ENCODE measurements at places on chromosomes 4 and X.

DNA sequence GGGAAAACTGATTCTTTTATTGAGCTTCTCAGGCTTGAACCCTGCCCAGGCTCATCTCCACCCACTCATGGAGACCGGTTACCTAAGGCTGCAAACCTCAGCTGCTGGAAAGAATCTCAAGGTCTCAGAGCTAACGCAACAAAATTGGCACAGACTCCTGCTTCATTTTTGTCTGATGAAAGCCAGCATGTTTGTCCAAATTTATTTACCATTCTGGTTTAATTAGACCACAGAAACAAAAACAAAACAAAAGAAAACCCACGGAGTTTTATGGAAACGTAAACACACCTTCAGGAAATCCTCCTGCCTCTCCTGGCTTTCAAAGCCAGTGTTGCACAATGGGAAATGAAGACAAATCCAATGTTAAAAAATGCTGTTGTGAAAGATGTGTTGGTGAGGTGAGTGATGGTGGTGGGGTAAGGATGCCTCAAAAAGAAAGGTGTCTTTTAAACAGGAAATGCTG, 56.4 kb upstream of the PDLIM3 start:
- no peak for DNase-seq

DNA sequence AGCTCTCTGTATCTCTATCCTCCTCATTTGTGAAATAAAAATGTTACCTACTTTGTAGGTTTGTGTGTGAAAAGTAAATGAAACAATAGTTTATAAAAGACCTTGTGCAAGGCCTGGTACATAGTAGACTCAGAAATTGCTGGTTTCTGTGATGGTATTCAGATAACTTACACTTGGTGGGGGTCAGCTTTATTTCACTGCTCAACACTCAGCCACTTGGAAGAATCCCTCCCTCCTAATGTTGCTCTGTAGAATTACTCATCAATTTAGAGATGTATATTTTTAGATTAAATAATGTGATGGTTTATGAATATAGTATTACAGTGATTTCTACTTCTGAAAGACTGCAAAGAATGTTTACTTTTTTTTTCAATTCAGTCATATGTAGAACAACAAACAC, 32.7 kb downstream of the SMARCAD1 start:
- DNase-seq: no peak

- DNase-seq: no peak
Measured at GRCh38 chrX:114999906-115000305, 17.5 kb downstream of the IL13RA2 start.

DNA sequence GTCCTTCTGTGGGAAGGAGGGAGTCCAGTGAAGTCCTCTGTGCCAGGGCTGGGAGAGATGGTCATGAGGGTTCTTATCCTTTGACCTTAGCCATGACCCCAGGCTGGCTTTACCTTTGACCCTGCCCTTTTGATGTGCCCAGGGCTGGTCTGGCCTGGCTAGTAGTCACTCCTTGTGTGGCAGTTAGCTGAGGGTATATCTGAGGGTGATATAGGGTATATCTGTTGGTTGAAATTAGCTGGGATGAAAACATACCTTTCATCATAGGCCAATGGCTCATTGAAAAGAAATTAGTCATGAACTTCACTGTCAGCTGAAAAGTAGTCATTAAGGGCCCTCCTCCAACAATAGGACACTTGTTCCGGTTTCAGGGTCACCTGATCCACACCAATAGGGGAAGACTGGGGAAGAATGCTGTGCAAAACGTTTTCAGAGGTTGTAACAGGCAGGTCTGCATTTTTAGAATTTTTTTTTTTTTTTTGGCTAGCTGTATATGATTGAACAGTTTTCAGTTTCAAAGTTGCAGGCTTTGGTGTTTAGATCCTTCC, 74.6 kb upstream of the STOX2 start:
- no peak for DNase-seq

DNA sequence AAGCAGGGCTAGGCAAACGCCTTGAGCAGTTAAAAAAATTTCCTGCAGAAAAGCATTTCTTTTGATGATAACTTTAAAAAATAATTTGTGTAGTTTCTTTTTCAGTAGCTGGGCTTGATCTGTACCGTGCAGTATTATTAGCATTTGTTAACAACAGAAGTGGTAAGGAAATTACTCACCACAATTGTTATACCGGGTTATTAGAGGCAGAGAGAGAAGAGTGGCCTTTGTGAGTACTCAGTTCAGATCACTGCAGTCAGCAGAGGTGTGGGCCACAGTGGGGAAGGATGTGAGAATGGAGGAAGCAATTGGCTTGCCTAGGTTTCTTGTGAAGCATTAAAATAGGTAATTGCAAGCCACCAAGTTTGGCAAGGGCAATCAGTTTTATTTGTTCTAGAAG, 14.3 kb upstream of the IL21 start:
- no peak for DNase-seq

DNA sequence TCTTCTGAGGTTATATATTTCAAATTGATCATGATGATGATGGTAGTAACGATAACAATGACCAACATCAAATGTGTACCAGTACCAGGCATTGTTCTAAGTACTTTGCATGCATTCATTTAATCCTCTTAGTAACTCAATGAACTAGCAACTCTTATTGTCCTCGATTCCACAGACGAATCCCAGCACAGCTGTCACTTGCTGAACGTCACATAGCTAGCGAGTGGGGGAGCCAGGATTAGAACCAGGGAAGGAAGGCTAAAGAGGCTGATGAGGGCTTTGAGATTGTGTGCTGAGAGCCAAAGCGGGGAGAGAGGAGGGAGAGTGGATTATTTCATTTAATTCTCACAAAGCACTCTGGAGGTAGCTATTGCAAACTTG, 103.6 kb downstream of the PHOX2B start:
- no peak for DNase-seq

GRCh38 chrX:2497961-2498780, 2.6 kb downstream of the DHRSX start:
- no peak for DNase-seq

DNA sequence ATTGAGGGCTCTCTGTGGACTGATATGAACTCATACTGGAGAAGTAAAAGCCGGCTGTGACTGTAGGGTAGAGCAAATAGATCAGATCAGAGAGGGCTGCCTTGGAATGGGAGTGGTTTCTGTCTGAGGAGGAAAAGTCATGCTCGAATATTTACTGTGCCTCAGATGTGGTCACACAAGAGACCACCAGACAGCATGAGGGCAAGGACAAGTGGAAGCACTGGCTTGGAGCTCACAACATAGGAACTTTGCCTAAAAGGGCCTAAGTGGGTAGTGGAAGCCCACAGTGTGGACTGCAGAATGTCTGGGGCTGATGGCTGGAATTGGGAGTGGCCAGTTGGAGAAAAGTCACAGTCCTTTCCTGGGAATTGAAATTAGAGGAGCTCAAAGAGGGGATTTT, 19.8 kb downstream of the GLRB start:
- no peak for DNase-seq

- no peak for DNase-seq
Measured at GRCh38 chr4:180635281-180635680, 1607.9 kb upstream of the TENM3 start.

GRCh38 chrX:74536152-74536831, 78.1 kb downstream of the RLIM start:
- DNase-seq: peak; percentile 35

DNA sequence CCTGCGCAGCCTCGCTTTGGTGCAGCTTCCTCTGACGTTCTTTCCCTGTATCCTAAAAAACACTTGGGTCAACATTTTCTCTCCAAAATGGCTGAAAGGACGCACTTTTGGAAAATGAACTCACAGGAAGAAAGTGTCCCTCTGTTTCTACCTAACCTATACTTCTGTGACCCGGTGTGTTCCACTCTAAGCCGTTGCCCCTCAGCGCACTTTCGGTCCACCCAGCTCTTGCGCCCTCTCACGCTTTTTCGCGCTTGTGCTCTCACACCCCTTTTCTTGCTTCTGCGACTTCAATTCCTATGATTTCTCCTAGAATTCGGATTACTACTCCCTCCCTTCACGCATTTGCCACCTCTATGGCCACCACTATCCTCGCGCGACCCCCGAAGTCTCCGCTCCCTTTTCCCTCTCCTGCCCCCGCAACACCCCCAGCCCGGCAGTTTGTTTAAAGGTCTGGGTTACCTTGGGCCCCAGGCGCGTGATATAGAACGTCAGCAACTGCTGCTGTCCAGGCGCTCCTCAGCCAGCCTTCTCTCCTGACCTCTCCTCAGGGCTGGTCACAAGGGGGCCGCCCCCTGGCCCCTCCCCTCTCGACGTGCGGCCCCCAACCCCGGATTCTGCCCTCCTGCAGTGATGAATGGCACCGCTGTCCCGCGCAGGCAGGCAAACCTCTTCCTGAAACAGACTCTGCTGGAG, at the start of gene USP51:
TSS of gene USP51 (minus strand) at position 535 of the 696 bp plus-strand sequence. CDS start 909 bp downstream, outside the sequence.
- no peak for DNase-seq

DNA sequence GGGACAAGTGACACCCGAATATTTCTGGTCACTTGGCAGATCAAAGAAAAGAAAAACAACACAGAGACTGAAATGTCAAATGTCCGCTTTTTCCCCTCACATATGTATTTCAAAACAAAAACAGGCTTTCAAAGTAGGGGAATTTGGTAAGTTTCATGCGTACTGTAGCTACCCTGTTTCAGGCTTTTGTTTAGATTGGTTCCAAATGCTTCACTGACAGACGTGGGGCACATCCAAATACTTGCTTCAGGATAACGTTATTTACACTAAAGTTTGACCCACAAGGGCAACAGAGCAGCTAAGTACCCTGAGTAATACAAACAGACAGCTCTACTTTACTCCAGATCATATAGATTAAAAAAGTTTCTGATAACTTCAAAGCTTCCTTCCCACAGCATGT, 804.5 kb upstream of the POU3F4 start:
- DNase-seq: no peak

DNA sequence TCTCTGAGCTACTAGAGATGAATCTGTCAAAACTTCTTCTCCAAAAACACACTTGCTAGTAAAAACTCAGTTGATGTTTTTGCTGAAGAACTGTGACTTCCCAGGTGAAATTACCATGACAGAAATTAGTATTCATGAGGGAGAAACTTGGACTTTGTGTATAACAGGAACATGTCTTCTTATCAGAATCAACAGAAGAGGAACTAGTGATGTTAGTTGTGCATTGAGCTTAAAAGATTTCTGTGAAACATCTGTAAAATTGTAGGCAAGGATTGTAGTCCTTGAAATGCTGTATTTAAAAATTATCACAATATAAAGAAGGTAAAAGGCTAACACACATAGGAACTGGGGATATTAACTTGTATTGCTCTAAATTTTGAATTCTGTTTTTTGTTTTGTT, 11.3 kb downstream of the FAM241A start:
- DNase-seq: no peak

GRCh38 chr4:77776182-77777134, 42.7 kb downstream of the CNOT6L start:
- no peak for DNase-seq

DNA sequence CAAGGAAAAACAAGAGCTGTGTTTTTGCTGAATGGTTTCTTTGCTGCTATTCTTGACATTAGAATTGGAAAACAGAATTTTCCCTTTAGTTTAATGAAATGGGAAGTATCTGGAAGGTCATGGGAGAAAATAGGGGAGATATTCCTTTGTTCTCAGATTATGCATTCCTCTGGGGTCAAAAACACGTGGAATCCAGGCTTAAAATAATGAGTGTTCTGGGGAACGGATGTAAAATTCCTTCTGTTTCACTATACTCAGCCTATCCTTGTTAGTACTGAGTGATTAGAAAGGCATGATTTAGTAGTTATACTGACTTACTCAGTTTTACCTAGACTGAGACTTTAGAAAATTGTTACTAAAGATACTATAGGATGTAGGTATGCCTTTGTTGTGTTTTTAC, 107.3 kb downstream of the ARHGAP10 start:
- DNase-seq: no peak

DNA sequence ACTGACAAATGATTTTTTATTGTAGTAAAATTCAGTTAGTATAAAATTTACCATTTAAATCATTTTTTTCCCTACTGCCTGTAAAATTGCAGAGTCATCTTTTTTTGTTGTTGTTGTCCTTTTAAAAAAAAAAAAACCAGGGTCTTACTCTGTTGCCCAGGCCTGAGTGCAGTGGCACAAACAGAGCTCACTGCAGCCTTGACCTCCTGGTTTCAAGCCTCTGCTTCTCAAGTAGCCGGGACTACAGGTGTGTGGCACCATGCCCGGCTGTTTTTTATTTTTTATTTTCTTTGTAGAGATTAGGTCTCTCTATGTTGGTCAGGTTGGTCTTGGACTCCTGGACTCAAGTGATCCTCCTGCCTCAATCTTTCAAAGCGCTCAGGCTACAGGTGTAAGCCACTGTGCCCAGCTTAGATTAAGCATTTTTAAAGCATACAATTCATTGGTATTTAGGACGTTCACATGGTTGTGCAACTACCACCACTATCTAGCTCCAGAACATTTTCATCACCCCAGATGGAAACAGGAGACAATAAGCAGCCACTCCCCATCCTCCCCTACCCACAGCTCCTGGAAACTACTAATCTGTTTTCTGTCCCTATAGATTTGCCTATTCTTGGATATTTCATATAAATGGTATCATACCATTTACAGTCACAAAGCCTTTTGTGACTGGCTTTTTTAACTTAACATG, 59.7 kb upstream of the PGRMC2 start:
- no peak for DNase-seq

- DNase-seq: no peak
Measured at GRCh38 chrX:122440832-122441231, 743.2 kb upstream of the GRIA3 start.

- no peak for DNase-seq
Measured at GRCh38 chr4:186606591-186606992, 51.2 kb upstream of the MTNR1A start.

GRCh38 chr4:17544205-17544604, 29.2 kb downstream of the CLRN2 start:
- DNase-seq: no peak

DNA sequence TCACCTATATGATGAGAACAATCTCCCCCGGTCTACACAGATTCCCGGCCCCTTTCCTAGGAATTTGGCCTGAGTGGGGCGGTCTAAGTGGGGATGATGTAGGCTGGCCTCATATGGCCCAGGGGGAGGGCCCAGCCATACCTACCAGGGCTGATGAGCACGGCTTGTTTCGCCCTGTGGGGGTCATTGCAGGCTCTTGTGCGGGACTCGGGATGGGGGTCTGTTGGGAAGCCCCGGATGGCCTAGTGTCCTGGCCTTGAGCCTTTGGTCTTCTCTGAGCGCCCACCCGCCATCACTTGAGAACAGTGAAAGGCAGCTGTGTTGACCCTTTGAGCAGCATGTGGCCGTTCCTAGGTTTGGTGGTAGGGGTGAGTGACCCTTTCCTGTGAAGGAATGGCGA, 4.8 kb upstream of the CTAG2 start:
- DNase-seq: no peak

- DNase-seq: no peak
Measured at GRCh38 chr4:11618666-11619282, 190.1 kb upstream of the HS3ST1 start.

DNA sequence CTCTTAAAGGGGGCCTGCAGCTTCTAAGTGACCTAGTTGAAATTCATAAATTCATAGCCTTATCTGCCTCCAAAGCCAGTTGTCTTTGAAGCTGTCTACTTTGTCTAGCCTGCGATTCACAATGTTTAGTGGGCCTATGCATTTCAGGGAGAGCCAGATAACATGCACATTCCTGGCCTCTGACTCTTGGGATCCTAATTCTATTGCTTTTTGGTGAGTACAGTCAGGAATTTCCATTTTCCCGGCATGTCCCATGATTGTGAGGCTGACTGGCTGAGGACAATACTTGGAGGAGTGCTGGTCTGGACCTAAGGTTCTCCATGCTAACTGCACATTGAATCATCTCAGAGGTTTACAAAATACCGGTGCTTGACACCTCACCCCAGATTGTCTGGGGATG, 155.0 kb downstream of the MSL3 start:
- DNase-seq: no peak

GRCh38 chr4:122531514-122531913, 75.0 kb upstream of the IL2 start:
- no peak for DNase-seq

Measured in stimulated activated CD4-positive, alpha-beta T cell treated with anti-CD3 and anti-CD28 coated beads, Interleukin-12 subunit alpha, Interleukin-12 subunit beta, amount 100 ng/mL, for 48 hours (primary cell).